Brain microvascular endothelial cell (primary cell): ENCODE measurements at places on chromosomes 13 and 19.

- no peak for DNase-seq
Observed at GRCh38 chr19:41801031-41801430, 4.6 kb downstream of the CEACAM3 start.

GRCh38 chr13:94583926-94584325, 12.0 kb downstream of the TGDS start:
- no peak for DNase-seq

- no peak for DNase-seq
Observed at GRCh38 chr13:99982036-99982730, 599 bp downstream of the ZIC2 start.

DNA sequence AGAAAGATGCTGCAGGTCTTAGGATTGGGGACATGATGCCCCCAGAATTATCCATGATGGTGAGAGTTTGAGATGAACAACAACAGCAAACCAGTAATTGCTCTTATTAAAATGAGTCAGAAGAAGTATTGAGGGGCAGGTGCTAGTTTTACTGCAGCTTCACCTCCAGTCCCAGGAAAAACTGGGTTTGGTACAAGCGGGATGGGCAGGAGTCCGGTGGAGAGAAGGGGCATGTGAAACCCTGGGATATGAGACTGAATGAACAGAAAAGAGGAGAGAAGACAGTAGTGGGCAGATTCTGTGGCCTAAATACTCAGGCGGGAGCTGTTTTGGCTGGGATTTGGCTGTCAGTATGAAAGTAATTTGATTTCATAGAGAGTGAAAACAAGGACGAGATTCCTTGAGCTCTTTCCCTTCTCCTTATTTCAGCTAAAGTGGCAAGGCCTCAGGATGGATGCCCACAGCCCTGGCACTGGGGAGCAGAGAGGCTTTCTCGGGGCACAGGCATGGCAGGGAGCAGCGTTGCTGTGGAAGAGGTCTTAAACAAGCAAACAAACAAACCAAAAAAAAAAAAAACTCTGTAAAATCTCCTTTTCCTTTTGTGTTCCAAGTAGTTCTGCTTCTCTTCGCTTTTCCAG, 30.7 kb downstream of the NFIX start:
- DNase-seq, result no peak

DNA sequence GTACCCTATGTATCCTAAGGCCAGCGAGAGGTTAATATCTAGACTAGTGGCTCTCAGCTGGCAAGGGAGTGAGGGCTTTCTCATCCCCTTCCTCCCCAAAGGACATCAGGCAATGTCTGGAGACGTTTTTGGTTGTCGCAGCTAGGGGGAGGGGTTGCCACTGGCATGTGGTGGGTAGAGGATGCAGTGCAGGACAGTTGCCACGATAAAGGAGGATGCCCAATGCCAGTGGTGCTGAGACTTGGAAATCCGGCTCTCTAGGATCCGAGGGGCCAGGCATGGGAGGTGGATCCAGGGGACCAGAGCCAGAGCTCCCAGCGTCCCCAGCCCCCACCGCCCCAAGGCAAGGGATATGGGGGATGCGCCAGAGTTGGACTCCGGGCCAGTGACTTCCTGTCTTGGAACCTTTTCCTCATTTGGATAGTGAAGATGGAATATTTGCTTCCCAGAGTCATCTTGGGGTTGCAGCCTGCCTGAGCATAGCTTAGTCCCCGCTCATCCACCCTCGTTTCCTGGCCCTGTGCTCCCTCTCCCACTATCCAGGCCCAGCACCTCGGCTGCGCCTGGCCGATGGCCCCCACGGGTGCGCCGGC, 4.9 kb downstream of the SSC5D start:
- no peak for DNase-seq

GRCh38 chr19:45816236-45817009, 1.3 kb upstream of the RSPH6A start:
- no peak for DNase-seq

DNA sequence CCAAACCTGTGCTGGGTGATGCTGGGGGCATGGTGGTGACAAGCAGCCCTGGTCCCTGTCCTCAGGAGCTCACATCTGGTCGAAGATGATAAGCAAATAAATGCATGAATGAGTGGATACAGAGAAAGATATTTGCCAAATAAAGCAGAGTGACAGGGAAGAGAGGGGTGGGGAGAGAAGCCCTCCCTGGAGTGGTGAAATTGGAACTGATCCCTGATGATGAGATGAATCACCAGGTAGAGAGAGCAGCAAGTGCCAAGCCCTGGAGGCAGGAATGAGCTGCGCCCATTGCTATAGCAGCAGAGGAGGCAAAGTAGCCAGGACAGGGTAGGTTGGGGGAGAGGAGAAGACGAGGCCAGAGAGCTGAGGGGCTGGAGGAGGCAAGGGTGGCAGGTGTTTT, 13.7 kb downstream of the FXYD5 start:
- DNase-seq, result no peak

- no peak for DNase-seq
Observed at GRCh38 chr19:3716147-3716668, 8.0 kb downstream of the TJP3 start.

DNA sequence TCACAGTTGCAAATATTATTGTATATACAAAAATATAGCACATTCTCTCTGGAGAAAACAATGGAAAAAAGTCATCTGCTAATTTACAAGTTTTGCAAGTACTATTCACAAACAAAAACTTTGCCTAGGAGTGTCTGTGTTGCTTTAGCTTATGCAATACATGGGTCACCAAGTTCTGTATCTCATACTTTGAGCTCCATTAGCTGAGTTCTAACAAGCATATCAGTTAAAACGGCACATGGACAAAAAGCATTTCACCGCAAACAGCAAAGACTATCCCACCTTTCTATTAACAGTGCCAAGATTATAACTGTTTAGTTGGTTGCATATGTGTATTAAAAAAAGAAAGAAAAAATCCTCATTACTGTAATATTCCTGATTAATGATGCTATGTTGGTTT, 4.6 kb downstream of the SPRY2 start:
- no peak for DNase-seq

- DNase-seq, result peak; percentile 3
Observed at GRCh38 chr13:47555235-47555634, 445.8 kb downstream of the SUCLA2 start.

GRCh38 chr19:16327501-16327900, 2.9 kb downstream of the KLF2 start:
- no peak for DNase-seq

- no peak for DNase-seq
Observed at GRCh38 chr13:21115231-21115630, 53.8 kb upstream of the LATS2 start.

DNA sequence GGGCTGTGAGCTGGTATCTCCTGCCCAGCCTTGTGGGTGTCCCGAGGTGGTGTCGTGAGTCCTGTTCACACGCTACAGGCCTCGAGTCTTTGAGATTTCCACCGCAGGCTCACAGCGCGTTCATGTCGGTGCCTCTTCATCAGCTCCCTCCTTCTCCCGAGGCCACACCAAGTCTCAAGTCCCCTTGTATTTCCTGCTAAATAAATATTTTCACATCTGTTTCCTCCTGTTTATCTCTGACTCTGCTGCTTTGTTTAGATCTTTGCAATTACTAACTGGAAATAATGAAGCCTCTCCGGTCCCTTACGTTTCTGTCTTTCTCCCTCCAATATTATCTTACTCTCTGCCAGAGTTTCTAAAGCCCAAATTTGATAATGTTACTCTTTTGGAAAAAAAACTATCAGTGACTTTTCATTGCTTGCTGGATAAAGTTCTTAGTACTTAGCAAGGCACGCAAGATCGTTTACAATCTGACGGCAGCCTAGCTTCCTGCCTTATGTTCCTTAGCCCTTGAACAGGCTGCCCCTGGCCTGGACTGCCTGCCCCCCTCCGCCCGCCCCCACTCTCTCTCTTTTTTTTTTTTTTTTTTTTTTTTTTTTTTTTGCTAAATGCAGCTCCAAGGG, 130.5 kb upstream of the RNF113B start:
- DNase-seq, result no peak

GRCh38 chr13:51772105-51772455, 31.9 kb downstream of the DHRS12 start:
- no peak for DNase-seq

GRCh38 chr13:62850331-62850730, 1434.7 kb upstream of the PCDH20 start:
- DNase-seq, result no peak

GRCh38 chr13:42548731-42549551, 25.0 kb upstream of the TNFSF11 start:
- peak; percentile 74 for DNase-seq

- no peak for DNase-seq
Observed at GRCh38 chr19:46885411-46885810, 24.6 kb downstream of the ARHGAP35 start.

GRCh38 chr13:97889803-97890202, 63.7 kb upstream of the IPO5 start:
- no peak for DNase-seq

GRCh38 chr13:59490651-59491050, 673.1 kb downstream of the DIAPH3 start:
- no peak for DNase-seq

DNA sequence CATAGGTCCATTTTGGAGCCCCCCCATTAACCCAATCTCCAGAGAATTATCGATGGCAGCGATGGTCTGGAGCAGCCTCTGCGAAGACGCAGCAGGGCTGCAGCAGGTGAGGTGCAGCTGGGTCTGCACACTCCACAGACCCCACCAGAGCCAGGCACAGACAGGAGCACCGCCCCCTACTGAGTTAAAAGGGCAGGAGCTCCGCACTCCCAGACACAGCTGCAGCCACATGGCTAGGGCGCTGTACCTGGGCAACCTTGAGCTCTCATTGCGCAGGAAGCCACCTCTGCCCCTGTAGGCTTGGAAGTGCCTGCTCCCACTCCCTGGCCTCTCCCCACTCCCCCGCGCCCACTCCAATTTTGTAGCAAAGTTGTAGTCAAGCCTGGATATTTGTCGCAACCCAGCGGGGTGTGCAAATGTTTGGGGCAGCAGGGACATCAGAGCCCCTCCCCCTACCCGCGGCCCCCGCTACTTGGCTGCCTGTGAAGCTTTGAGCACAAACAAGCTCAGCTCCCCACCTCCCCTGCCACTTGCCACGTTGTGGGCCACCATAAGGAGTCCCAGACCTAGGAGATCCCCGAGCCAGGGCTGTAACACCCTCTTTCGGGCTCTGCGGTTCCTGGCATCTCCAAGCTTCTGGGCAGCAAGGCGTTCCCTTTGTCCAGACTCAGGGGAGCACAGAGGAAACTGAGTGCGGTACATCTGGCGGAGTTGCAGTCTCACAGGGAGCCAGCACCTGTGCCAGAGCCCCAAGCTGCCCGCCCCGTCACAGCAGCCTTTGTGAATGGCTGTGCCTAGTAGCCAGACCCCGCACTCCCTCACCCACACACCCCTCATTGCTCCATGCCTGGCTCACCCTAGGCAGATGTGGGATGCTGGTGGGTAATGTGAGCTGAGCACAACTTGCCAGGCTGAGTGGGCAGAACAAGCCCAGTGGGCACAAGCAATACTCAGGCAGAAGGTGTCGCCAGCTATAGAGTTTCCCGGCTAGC, 949.7 kb upstream of the SLITRK1 start:
- no peak for DNase-seq

- DNase-seq, result no peak
Observed at GRCh38 chr19:1904860-1905109, 414 bp upstream of the ADAT3 start.

- no peak for DNase-seq
Observed at GRCh38 chr13:19985219-19985556, 26.7 kb downstream of the ZMYM2 start.

- DNase-seq, result peak; percentile 32
Observed at GRCh38 chr19:5953680-5954213, 24.2 kb downstream of the RANBP3 start.

GRCh38 chr13:44191504-44192171, 182.0 kb upstream of the SERP2 start:
- peak; percentile 68 for DNase-seq

- DNase-seq, result peak; percentile 62
Observed at GRCh38 chr19:38362076-38362945, 12.1 kb upstream of the PSMD8 start.

DNA sequence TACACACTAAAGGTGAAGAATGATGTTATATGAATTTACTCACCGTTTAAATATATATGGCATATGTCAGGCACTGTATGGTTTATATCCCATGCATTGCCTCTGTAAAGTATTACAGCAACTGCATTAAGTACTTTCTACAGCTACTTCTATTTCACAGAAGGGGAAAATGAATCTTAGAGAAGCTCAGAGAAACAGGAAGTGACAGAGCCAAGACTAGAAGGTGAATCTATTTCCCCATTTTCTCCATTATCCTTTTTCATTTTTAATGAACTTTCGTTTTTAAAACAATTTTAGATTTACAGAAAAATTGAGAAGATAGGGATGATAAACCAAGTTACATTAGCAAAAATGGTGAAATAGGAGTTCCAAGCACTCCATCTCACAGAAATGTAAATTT, 863.3 kb downstream of the UQCRFS1 start:
- DNase-seq, result no peak

DNA sequence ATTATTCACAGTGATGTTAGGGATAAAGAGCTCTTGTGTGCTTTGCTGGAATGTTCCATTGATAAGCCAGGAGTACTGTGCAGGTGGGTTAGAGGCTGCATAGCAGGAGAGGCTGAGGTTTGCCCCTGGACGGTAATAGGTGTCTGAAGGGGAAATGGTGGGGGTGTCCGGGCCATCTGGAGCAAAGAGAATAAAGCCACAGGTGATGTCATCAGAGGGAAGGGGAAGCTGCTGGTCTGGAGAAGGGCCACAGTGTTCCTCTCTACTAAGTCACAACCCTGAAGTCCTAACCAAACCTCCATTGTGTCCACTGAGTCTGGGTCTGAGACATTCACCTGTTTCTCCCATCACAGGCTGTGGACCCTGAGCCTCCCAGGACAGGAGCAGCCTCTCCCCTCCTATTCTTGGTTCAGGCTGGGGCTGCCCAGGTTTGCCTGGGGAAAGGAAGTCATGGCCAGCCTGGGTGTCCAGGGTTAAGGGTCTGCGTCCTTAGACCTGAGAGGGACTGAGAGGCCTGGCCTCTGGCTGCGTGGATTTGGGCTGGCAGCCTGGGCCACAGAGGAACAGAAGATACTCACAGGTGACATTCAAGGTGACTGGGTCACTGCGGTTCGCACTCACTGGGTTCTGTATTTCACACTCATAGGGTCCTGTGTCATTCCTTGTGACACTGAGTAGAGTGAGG, 6.8 kb downstream of the CEACAM1 start:
- no peak for DNase-seq

- no peak for DNase-seq
Observed at GRCh38 chr19:51576850-51577249, 5.8 kb downstream of the ZNF175 start.

DNA sequence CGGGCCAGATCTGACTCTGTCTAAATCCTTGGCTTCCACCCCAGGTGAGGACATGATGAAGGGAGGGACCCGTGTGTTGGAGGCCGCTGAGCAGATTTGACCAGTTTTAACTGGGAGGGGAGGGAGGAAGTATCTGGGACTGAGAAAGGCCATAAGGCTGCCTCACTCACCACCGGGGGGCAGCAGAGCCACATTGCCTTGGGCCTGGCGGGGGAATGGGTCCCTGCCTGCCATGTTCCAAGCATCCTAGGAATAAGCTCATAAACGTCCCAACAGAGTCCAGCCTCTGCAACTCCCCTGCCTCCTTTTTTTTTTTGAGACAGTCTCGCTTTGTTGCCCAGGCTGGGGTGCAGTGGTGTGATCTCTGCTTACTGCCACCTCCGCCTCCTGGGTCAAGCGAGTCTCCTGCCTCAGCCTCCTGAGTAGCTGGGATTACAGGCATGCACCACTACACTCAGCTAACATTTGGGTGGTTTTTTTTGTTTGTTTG, 15.5 kb downstream of the MAST3 start:
- DNase-seq, result peak; percentile 73
